ENCODE measurements at places on chromosomes 13 and 19.

DNA sequence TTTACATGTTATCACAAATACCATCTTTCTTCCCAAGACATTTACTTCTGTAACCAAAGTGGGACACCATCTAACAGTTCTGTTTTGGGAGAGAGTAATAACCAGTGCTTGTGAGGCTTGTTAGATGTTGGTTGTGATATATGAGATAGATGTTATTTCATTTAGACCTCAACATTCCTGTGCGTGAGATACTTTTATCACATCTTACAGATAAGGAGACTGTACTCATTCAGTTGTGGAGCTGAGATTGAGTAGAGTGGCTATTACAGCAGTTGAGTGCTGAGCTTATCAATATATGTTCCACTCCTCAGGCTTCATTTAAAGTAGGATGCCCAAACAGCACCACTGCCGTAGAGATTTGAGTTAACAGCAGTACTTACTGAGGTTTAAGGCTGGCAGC lies 43.1 kb downstream of the USPL1 start:
- DNase-seq: no peak

DNA sequence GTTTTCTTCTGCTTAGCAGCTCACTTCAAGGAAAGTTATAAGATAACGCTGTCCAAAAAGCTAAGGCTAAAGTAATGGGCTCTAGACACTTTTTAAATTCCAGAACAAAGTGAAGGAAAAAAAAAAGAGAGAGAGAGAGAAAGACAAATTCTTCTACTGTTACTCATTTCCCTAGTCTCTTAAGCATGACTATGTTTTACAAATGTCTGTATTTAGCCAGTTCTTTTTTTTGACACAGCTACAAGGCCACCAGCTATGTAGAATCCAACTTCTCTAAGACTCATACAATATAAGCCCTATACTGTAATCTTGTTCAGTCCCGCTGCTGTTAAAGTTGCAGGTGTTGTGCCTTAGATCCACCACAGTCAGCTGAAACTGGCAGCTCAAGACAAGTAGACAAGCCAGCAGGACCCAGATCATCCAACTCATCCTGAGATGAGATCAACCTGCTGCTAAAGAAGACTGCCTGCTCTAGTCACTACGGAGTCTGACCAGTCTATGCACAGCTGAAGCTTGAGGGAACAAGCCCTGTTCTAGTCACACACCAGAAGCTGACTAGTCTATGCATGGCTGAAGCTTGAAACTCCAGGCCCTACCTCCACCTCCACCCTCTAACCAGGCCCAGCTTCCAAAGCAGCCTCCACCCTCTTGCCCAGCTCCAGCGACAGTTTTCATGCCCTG lies 10.3 kb upstream of the ZNF83 start:
- DNase-seq: no peak

DNA sequence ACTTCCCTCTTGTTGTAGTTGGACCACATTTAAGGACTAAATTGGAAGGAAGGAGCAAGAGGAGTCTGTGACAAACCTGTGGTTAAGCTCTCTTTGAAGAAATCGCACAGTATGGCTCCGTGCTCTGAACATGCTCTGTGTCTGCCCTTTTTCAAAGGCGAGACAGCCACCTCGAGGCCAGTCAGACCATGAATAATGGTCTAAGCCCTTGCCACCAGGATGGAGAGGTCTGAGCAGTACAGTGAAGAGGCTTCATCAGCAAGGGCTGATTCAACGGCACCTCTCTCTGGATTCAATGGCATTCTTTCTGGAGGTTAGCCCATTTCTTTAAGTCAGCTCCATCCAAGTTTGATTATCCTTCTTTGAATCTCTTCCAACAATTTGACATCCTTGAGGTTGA lies 30.9 kb downstream of the FAM216B start:
- DNase-seq: no peak

DNA sequence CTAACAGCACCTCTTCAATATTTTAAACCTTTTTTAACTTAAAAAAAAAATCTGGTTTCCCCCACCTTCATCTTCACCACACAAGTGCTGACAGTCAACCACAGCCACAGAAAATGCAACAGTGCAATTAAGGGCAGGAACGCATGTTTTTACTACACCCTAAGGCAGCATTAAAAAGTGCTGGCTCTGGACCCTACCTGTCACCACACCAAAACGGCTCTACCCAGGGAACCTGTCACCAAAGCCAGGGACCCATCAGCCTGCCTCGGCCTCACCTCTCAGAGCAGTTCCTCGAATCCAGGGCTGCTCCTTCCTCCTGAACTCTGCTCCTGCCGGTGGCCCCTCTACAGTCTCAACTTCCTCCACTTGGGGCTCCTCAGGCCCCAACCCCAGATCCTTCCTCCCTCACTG lies 22.5 kb upstream of the SLC35E1 start:
- no peak for DNase-seq

GRCh38 chr19:12933287-12934072 lies at the start of gene FARSA:
Gene FARSA (minus strand): TSS chr19:12933711. CDS start chr19:12933696, 15 bp downstream.
- peak; percentile 93 for DNase-seq

GRCh38 chr13:75803164-75803611 lies 167.1 kb downstream of the LMO7 start:
- no peak for DNase-seq

- no peak for DNase-seq
Observed at GRCh38 chr19:46970815-46971214, 48.8 kb upstream of the NPAS1 start.

GRCh38 chr13:70391678-70392077 lies 283.4 kb upstream of the KLHL1 start:
- no peak for DNase-seq

DNA sequence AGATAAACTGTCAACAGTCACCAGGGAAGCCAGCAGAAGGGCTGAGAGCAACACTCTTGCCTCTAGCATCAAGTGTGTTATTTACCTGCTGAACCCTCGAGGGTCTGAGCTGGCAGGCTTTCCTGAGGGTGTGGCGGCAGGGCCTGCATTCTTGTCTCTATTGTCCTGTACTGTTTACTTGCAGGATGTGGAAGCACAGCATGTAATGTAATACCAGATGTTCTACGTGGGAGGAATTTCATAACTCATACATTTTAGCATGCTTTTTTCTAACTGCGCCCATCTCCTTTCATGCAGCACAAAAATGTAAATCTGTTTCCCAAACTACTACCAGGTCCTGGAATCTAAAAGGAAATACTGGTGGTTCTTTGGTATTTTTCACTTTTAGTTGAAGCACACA lies 153.1 kb downstream of the RGCC start:
- DNase-seq: no peak

DNA sequence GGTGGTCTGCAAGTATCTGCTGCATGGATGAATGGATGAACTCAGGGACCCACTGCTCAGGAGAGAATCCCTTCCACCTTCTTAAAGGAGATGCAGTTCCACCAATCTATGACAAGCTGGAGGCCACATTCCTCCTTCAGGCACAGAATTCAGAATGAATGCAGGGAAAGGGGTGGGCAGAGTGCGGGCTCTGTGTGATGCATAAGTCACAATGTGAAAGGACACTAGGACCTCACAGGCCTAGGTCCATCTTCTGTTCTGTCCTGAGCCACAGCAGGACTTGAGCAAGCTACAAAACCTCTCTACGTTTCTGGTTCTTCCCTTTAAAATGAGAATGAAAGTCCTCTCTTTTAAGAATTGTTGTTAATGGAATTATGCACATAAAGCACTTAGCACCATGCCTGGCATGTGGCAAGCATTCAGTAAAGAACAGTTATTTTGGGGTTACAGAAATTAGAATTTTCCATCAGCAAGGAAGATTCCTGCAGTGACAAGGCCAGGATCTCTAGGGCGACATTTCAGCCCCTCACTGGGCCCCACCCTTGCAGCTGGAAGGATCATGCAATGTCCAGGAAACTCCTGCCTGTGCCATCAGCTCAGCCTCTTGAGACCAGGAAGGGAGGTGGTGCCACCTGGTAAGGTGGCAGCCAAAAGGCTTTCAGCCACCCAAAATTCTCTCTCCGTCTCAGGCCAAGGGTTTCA lies 38.7 kb downstream of the TSHZ3 start:
- DNase-seq: no peak

DNA sequence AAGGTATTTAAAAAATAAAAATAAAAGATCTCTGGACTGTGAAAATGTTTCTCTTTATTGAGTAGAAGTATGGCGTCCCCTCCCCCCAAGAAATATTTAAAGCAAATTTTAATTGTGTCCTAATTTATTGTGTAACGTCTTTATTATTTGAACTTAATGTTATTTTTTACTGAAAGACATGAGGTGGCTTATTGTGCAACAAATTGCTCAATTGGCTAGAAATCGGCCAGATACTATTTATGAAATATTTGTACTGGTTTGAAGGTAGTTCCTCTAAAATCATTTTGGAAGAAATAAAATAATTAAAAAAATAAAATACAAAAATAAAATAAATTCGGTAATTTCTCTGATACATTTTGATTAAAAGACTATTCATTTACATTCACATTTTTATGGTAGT lies 162.3 kb downstream of the DACH1 start:
- DNase-seq: no peak

GRCh38 chr19:6066661-6067646 lies 43.3 kb downstream of the RFX2 start:
- peak; percentile 46 for DNase-seq

DNA sequence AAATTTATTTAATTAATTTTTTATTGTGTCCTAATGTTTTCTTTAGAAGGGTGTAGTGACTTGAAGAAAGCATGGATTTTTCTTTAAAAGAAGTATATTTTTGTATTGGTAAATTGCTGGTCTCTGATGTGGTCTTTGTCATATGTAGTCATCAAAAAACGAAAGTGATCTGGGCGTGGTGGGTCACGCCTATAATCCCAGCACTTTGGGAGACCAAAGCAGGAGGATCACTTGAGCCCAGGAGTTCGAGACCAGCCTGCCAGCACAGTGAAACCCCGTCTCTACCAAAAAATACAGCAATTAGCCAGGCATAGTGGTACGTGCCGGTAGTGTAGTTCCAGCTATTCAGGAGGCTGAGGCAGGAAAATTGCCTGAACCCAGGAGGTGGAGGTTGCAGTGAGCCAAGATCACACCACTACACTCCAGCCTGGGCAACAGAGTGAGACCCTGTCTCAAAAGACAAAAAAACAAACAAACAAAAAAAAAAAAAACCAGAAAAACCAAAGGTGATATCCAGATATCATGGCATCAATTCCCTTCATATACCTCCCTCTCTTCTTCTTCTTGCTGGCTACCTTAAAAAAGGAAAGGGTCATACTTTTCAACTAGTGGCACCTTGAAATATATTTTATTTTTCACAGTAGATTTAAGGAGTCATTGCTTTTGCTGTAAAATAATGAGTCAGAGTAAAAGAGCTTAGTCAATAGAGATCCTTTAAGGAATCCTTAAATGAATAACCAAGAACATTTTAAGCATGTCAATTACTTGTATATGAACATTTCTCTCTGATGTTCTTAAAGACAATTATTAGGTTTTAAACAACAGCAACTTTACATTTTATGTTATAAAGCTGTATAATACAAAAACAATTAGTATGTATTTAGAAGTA lies 19.9 kb downstream of the KCTD4 start:
- no peak for DNase-seq

GRCh38 chr13:95708391-95708774 lies 31.4 kb downstream of the DNAJC3 start:
- no peak for DNase-seq

DNA sequence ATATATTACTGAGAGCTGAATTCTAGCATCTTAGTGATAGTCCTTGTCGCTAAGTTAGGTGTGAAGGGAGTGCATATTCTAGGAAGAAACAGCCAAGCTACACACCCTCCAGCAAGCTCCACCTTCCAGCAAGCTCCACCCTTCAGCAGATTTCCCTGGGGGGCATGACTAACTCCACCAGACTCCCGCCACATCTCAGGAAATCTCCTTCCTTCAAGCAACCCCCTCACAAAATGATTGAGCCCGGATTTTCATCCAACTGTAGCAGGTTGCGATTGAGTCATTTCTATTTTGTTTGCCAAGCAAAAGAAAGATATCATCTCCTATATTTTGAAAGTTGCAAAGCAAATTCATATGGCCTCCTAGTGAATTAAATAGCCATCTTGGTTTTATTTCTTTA lies 162.1 kb upstream of the TMTC4 start:
- no peak for DNase-seq

GRCh38 chr19:33245948-33246708 lies 20.5 kb upstream of the SLC7A10 start:
- no peak for DNase-seq

GRCh38 chr13:79781829-79782540 lies 301.0 kb downstream of the NDFIP2 start:
- DNase-seq: no peak

DNA sequence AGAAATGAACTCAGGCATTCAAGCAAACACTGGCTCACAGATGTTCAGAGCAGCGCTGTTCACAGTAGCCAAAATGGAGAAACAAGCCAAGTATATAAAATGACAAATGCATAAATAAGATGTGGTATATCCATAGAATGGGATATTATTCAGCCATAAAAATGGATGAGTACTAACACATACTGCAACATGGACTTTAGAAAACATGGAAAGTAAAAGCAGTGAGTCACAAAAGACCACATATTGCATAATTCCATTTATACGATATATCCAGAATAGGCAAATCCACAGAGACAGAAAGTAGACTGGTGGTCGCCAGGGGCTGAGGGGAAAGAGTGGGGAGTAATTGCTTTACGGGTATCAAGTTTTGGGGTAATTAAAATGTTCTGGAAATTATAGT lies 6.6 kb downstream of the ZNF837 start:
- no peak for DNase-seq

- DNase-seq: no peak
Observed at GRCh38 chr19:49683814-49684250, 5.6 kb upstream of the ADM5 start.

DNA sequence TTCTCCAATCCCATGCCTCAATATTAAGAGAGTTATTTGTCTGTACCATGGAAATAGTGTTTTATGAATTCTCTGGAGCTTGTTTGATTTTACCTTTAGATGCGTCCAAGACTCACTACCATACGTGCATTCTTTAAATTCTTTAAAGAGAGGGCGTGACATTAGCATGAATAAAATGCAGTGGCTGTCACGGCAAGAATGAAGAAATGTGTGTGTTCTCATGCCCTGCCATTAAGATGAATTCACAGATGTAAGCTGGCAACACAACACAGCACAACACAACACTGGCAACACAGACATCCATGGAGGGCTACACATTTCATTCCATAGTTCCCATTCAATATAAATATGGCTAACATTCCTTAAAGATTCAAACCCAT lies 213.4 kb downstream of the ENOX1 start:
- DNase-seq: no peak
